ENCODE measurements at places on chromosomes 4 and X.
A peak's percentile ranks its signal among the peaks of the same experiment; 100 is the strongest.

DNA sequence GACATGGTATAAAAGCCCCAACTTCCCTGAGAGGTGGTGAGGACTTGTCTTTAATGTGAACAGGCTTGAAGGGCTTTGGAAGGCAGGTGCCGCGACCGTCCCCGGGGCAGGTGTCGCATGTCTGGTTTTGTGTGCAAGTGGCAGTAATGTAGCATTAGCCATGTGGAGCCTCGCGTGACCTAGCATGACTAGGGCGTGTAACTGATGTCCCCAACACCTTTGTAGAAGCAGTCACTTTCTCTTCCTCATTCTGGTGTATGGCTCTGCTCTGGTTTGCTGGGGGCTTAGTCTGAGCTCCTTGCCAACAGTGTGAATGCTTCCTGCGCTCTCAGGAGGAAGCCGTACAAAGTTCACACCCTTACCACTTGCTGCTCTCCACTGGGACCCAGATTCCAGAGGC lies 145.7 kb downstream of the AMMECR1 start:
- DNase-seq: no peak

- no peak for DNase-seq
Observed at GRCh38 chr4:16007471-16008095, 44.6 kb upstream of the FGFBP2 start.

GRCh38 chr4:76250962-76251361 lies 559 bp upstream of the FAM47E start:
- DNase-seq: no peak

DNA sequence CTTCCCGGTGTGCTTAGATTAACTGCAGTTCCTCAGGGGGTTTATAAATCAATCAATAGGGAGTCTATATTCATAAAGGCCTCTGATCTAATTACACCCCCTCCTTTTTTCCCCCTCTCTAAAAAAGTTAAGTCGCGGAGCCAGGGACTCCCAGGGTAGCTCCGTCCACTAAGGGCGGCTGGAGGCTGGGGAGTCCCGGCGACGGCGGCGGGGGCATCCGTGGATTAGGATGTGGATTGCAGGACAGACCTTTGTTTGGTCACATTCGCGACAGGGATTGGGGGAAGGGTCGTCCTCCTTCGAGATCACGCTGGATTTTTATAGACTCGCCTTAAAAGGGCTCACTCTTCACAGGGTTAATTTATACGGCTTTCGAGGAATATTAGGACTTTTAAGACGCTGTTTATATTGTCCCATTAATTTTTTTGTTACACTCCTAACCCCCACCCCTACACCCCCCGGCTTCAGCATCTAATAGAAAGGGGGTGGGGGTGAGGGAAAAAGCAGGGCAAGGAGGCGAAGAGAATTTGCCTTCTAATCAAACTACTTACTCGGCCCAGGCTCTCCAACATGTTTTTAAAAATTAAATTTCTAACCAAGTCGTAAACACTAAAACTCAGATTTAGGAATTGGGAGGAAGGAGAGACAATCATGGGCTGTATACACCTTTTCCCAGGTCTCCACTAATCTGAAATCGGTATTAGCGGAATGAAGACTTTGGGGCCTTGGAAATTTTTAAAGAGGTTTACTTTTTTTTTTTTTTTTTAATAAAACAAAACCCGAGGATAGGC lies 8.5 kb downstream of the PITX2 start:
- no peak for DNase-seq

GRCh38 chr4:128942607-128943006 lies 133.1 kb downstream of the JADE1 start:
- DNase-seq: no peak

DNA sequence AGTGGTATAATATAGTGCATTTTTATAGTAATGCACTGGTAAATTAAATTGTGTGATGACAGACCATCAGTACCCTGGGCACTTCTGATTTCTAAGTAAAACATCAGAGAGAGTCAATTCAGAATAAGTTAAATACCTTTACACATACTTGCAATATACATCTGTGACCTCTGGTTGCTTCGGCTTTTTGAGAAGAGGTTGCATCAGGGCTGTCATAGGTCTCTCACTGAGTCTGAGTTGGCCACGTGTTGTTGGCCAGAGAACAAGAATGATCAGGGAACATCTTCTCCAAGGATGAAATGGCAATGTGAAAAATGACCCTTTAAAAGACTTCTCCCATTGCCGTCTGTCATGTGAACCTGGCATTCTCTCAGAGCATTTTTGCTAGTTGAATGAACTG lies 36.9 kb upstream of the PUDP start:
- no peak for DNase-seq

- DNase-seq: no peak
Observed at GRCh38 chr4:139501927-139502899, 48.3 kb downstream of the RAB33B start.

- DNase-seq: no peak
Observed at GRCh38 chr4:4248885-4249203, 821 bp upstream of the TMEM128 start.

DNA sequence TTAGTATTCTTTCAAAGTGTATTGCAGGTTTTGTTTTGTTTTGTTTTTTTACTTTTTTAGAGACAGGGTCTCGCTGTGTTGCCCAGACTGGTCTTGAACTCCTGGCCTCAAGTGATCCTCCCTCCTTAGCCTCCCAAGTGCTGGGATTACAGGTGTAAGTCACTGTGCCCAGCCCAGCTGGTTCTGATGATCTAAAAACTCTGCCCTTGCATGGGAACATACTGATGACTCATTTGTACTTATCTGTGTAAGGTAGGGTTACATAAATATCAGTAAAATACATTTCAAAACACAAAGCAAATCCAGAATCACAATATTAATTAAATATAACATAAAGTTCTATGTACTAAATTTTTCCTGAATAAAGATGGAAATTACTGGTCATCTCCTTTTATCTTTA lies 7.4 kb upstream of the SLC9B1 start:
- no peak for DNase-seq

GRCh38 chrX:121876305-121876704 lies 828.9 kb downstream of the GLUD2 start:
- no peak for DNase-seq

DNA sequence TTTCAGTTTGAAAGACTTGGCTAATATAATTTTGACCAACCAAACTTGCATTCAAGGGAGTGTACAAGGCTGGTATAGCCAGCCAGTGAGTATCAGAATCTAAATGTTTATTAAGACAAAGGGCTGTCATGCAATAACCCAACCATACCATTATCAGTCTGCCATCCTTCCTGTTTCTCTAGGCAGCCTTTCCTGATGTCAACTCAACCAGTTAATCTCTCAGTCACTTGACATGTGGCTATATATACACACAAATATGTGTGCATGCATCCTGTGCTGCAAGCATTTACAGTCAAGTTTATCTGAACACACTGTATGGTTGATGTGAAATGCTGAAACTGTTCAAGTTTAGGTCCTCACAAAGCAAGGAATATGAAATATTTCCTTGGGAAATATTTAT lies 17.2 kb downstream of the BTK start:
- no peak for DNase-seq

DNA sequence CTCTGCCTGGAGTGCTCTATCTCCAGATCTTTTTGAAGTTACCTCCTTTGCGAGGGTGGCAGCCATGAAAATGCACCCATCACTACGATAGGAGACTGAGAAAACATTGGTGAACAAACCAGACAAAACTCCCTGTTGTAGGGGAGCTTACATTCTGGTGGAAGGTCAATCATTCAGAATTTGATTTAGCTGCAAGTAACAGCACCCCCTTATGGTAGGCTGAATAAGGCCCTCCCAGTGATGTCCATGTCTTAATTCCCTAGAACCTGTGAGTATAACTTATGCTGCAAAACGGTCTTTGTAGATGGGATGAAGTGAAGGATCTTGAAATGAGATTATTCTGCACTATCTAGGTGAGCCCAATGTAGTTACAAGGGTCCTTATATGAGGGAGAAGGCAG lies 5.6 kb upstream of the TEC start:
- no peak for DNase-seq

DNA sequence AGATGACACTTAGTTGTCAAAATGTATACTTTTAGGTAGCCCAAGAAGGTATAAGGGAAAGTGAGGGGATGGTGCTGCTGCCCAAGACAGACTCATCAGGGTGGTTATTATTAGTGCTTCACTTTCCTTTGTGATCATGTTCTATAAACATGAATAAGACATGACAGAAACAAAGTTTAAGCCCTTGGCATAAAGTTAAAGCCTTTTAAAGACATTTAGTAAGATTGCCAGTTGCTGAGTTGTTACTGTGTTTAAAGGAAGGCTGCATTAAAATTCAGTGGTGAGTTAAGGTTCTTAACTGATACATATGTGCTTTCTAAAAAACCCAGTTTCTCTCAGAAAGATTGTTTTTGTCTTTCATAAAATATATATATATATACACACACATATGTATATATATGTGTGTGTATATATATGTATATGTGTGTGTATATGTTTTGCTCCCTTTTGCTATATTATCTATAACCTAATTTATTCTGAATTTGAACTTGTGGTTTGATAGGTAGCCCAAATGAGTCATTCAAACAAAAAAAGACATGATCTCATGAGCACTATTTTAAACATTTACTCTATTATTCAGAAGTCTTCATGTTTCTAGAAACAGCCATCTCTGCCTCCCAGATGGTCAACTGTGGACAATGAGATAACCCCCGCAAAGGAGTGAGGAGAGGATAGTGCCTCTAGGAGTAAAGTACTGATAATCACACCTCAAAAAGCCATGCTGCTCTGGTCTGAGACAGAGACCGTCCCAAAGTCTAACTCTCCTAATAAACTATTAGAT lies 98.1 kb upstream of the OTUD4 start:
- no peak for DNase-seq

DNA sequence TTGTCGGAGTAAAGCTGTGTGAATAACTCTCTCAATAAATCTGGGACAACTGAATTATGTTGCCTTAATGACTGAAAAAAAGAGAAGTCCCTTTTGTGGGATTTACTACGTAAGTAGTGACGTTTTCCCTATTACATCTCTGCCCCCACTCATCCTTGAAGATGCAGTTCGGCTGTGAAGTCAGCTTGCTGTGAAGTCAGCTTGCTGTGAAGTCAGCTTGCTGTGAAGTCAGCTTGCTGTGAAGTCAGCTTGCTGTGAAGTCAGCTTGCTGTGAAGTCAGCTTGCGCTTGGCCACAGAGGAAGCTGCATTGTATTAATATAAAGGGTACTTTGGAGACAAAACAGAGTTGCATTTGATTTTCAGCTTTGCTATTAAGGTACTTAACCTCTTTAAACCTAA lies 8.0 kb upstream of the VAMP7 start:
- no peak for DNase-seq

- no peak for DNase-seq
Observed at GRCh38 chrX:64885850-64886249, 90.4 kb downstream of the ZC4H2 start.

GRCh38 chrX:69398881-69399280 lies 105.2 kb upstream of the NALF2 start:
- no peak for DNase-seq

DNA sequence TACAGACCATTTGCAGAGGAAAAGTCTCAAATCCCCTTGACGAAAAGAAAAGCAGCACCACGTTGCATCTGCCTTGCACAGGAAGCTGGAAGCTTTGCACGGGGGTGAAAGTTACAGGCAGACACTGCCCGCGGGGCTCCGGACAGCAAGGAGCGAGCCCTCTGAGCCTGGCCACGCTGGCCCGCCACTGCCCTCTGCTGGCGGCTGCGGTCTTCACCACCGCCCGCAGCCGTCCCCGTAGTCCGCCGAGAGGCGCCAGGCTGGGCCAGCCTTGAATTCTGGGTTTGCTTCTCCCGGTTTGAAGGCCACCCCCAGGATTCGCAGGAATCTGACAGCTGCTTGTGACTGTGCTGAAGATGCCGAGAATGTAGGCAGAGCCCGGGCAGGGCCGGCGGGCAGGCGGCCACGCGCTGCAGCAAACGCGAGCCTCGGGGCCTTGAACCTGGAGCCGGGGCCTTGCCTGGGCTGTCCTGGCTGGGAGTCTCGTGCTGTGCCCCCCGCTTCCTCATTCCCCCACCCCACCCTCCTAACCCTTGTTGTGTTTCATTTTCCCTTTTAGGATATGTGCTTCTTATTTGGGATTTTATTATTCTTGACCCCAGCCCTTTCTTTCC lies 49.2 kb downstream of the ENPP6 start:
- DNase-seq: peak; percentile 14

DNA sequence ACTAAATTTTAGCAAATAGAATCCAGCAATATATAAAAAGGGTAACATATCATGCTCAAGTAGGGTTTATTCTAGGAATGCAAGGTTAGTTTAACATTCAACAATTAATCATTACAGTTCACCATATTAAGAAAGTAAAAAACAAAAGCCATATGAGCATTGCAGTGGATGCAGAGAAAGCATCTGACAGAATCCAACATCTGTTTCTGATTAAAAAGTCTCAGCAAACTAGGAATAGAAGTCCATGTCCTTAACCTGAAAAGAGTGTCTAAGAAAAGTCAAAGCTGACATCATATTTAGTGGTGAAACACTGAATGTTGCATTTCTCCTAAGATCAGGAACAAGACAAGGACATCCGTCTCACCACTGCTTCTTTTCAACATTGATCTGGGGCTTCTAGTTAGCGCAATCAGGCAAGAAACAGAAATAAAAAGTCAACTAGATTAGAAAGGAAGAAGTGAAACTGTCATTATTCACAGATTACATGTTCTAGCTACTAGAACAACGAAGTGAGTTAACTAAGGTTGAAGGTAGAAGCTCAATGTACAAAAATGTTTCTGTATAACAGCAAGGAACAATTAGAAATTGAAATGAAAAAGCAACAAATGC lies 49.3 kb downstream of the MRPL1 start:
- DNase-seq: no peak

GRCh38 chr4:159201168-159201567 lies 98.3 kb downstream of the RAPGEF2 start:
- DNase-seq: no peak

DNA sequence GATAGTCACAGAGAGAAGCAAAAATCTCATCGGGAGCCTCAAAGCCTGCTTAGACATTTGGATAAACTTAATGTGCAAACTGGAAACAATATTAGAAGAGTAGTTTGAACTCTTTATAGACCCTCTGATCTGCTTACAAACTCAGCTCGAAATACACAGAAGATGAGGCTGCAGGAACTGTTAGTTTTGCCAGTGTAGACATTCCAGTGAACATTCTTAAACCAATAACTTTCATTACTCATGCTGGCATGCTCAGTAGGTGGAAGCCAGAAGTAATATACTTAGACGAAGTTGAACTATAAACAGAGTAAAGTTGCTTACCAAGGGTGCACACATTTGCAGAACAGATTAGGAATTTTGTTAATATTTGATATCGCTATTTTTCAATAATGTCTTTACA lies 303.5 kb downstream of the ANKRD50 start:
- DNase-seq: no peak

GRCh38 chr4:37648084-37648817 lies 37.9 kb downstream of the RELL1 start:
- no peak for DNase-seq

GRCh38 chr4:10320130-10320529 lies 137.1 kb downstream of the ZNF518B start:
- no peak for DNase-seq

GRCh38 chrX:39253551-39253950 lies 452.3 kb downstream of the MID1IP1 start:
- DNase-seq: no peak

GRCh38 chr4:3290889-3291321 lies 1.9 kb upstream of the RGS12 start:
- DNase-seq: no peak

GRCh38 chr4:40596522-40596921 lies 33.1 kb downstream of the RBM47 start:
- DNase-seq: no peak

GRCh38 chr4:151284534-151285245 lies 7.7 kb downstream of the PRSS48 start:
- DNase-seq: no peak
